ENCODE measurements at places on chromosomes 2 and 18. TPM values are rescaled to one million over a fixed set of nuclear protein-coding genes. Genes with fewer than 3 reads are reported as not detected.
A peak's percentile ranks its signal among the peaks of the same experiment; 100 is the strongest.

Gene SERPINB10
- polyA plus RNA-seq = 1.5 TPM

Gene VIT
- polyA plus RNA-seq = 4.9 TPM

- no peak for DNase-seq
Measured at GRCh38 chr2:33020883-33021282, 74.1 kb downstream of the LTBP1 start.

GRCh38 chr18:73791081-73791480 lies 356.6 kb downstream of the FBXO15 start:
- no peak for DNase-seq

- peak; percentile 3 for DNase-seq
Measured at GRCh38 chr2:34909992-34910705, 1311.0 kb upstream of the FAM98A start.

GRCh38 chr2:235832941-235833340 lies 335.2 kb downstream of the GBX2 start:
- no peak for DNase-seq

- no peak for DNase-seq
Measured at GRCh38 chr18:39314595-39314994, 1749.0 kb upstream of the CELF4 start.

DNA sequence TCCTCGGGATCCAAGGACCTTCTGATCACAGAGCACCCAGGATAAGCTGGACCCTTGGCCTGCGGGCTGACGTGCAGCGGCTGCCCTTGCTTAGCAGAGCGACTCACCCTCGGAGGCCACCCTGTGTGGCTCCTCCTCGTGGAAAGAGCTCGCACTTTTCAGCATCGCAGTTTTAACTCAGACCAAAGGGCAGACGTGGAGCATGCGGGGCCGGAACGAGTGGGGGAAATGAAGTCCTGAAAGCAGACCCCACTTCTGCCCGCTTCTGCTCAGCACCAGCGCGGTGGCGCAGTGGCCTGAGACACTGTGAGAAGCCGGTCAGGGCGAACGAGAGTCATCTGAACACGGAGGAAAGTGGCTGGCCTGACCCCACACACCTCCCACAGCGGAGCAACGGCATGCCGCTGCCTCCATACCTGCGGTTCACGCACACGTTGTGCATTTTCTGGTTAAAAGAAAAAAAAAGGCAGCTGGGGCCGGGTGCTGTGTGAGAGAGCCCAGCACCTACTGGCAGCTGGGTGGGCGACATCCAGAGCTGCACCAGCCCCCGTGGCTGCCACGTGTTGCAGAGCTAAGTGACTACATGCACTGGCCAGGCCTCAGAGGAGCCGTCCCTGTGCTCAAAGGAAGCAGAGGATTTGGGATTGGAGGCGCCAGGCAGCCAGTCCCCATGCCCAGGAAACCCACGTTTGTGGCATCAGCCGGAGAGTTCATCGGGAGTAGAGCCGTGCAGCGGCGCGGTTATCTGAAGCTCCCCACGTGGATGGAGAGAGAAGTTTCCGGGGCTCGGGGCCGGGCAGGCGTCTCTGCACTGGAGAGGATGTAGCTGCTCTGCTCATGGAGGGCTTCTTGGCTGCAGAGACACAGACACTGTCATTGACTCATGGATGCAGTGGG lies 89.7 kb downstream of the USP40 start:
- no peak for DNase-seq

DNA sequence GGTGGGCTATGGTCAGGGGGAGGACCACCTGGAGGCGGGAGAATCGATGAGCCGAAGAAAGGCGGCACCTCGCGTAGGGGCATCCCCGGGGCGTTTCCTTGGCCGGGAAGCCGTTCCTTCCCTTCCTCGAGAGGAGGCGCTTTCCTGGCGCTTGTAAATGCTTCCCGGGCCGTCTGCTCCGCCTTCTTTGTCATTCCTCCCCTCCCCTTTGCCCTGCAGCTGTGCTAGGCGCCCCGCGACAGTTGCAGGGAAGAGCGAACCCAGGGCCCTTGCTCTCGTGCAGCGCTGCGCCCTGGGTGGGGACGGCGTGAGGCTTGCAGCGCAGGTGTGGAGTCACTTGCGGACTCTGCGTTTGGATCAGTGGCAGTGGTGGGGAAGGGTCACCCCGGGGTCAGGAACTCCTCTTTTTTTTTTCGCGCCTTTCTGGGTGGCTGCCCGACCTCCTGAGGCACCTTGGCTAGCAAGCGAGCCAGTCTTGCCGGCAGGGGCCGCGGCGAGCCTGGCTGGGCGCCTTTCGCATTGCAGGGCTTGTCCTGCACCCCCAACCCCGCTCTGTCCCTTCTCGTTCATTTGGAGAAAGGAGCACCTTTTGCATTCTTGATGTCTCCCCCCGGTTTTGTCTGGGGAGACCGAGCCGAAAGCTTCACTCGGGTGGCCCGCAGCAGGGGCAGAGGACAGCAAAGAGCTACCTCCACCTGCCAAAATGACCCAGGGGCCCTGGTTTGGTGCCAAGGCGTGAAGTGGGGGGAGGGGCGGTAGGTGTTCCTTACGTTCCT lies 858 bp downstream of the KCNS3 start:
- peak; percentile 53 for DNase-seq

Gene TRMT61B
- 9.4 TPM for polyA plus RNA-seq

DNA sequence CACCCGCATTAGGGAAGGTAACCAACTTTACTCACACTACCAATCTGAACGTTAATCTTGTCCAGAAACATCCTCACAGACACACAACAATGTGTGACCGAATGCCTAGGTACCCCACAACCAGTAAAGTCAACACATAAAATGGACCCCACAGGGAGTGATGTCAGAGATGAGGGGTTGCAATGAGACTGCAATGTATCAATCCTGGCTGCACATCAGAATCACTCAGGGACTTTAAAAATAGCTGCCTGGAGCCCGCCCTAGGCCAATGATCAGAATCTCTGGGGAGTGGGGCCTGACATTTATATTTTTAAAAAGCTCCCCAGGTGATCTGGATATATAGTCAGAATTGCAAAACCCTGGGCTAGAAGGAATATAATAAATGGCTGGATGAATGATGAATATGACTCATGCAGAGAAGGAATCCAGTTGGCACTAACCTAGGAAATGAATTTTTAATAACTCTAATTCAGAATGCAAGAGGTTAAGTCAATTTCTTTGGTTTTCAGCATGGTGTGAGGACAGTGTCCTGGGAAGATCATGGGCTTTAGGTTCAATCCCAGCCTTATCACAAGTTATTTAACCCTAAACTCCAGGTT lies 92.8 kb downstream of the COLEC12 start:
- no peak for DNase-seq

Gene DDX18
- polyA plus RNA-seq = 42.4 TPM

GRCh38 chr2:128373451-128374000 lies 54.9 kb upstream of the HS6ST1 start:
- DNase-seq = no peak

Gene ZNF2
- 5.3 TPM for polyA plus RNA-seq

DNA sequence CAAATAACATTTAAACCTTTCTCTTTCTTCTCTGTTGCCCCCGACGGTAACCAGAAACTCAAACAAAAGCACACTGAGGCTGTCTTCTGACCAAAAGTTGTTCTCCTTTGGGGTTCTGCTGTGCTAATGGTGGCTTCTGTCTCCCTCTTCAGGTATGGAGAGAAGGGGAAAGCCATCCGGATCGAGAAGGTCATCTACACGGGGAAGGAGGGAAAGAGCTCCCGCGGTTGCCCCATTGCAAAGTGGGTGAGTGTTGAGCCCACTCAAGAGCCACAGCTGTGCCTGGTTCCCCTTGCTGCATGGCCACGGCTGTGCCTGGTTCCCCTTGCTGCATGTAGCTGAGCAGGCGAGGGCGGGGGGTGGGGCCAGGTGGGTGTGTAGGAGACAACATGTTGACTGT lies 67.4 kb downstream of the BOLA3 start:
- no peak for DNase-seq

DNA sequence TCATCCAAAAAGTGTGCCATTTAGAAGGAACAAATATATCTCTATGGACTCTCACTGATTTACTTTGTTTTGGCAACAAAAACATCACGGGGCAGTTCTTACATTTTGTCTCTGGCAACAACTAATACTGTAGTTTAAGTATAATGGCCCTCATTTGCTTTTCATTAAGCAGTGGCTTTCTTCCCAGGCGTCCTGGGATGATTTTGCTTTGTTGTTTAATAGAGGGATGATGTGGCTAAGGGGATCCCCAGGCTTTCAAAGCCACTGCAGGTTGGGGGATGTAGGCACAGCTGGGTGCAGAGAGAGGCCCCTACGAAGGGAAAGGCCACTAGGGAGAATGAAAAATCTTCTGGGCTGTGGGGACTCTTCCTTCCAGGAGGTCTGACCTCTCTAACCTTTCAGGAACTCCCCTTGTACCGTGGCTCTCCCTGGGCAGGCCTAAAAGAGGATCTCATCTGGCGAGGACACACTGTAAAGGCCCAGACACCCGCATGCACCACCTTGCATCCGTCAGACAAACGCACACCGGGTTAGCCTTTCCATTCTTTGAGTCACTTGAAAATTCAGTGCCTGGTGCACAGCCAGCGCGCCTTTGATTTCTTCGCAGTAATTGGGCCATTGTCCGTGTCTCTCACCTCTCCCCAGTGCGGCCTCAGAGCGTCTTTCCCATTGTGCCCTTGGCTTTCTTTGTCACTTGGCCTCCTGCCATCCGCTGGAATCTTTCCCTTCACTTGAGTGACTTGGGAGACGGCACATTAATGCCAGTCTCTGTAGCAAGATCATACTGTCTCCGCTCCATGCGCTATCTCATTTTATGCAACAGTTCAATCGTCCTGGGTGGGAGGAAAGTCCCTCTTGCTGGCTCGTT lies 40.3 kb upstream of the AFF3 start:
- peak; percentile 60 for DNase-seq

Gene VIL1
- 0.05 TPM for polyA plus RNA-seq

DNA sequence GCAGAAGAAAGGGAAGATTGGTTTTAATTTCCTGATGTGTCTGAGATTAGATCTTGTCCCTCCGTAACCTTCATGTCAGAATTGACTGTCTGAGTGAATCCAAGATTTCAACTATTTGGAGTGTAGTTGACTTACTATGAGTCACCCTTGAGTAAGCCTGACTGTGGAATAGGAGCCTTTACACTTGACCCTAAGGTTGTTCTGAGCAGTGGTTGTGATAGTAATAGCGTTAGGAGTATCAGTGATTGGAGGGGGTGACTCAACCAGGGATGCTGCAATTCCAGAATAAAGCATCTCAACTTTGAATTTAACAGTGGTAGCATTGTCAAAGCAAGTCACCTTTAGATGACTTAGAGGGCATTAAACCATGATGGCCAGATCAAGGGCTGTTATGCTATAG lies 979.5 kb upstream of the FAM98A start:
- no peak for DNase-seq

- peak; percentile 15 for DNase-seq
Measured at GRCh38 chr18:985212-985661, 80.6 kb downstream of the ADCYAP1 start.

- DNase-seq = peak; percentile 81
Measured at GRCh38 chr2:215684448-215685237, 248.8 kb upstream of the FN1 start.

Gene LAMA1
- polyA plus RNA-seq = 1.4 TPM

DNA sequence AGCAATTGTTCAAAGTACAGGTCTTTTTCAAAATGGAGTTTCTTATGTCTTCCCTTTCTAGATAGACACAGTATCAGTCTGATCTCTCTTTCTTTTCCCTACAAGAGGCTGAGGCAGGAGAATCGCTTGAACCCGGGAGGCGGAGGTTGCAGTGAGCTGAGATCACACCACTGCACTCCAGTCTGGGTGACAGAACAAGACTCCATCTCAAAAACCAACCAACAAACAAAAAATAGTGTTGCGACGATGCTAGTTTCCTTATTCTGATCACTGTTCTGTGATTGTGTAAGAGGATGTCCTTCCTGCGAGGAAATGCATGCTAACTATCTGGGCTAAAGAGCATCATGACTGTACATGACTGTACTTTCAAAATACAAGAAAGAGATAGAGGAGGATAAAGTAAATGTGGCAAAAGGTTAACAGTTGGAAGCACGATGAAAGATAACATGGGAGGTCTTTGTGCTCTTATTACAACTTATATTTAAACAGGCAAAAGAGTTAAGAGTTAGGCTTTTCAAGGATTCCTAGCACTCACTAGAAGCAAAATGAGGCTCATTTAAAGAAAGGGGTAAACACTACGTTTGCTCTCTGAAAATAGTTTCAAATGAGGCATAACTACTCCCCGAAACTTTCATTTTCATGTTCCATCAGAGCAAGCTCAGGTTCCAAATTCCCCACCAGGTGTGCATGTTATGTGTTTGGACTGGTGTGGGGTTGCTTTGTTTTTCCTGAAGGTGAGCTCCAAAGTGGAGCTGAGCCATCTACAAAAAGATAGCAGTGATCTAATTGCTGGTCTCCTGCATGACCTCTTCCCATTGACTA lies 23.8 kb downstream of the SOWAHC start:
- no peak for DNase-seq

DNA sequence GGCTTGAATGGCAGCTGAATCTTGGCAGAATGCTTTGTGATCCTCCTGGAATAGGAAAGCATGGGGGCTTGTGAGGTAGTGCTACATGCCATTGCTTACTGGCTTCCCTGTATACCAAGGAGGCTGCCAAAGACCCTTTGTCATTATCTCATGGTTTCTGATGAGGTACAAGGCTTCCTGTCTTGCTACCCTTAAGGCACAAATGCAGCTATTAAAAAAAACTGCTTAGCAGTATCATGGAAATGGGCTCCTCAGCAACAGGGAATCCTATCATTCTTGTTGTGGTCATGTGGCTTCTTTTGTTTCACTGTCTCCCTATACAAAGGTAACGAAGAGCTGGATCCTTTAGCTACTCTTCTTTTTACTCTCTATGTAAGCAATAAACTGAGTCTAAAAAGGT lies 6.6 kb upstream of the KANSL1L start:
- no peak for DNase-seq

Gene UGT1A5
- not detected for polyA plus RNA-seq

Data from muscle of back (tissue), 13 donors.